Esophagus squamous epithelium (tissue), 5 donors: ENCODE measurements at places on chromosomes 2 and 18. TPM values are rescaled to one million over a fixed set of nuclear protein-coding genes. Genes with fewer than 3 reads are reported as not detected.

DNA sequence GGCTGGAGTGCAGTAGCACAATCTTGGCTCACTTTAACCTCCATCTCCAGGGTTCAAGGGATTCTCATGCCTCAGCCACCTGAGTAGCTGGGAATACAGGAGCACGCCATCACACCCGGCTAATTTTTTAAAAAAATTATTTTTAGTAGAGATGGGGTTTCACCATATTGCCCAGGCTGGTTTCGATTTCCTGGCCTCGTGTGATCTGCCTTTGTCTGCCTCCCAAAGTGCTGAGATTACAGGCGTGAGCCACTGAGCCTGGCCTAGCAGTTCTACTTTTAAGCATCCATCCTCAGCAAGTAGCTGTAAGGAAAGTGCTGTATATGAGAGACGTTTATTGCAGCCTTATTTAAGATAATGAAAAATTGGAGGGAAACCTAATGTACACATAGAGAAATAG is 79.7 kb downstream of the ZDBF2 start:
- DNase-seq = no peak

- no peak for DNase-seq
Observed at GRCh38 chr2:240348522-240348921, 86.9 kb upstream of the GPC1 start.

DNA sequence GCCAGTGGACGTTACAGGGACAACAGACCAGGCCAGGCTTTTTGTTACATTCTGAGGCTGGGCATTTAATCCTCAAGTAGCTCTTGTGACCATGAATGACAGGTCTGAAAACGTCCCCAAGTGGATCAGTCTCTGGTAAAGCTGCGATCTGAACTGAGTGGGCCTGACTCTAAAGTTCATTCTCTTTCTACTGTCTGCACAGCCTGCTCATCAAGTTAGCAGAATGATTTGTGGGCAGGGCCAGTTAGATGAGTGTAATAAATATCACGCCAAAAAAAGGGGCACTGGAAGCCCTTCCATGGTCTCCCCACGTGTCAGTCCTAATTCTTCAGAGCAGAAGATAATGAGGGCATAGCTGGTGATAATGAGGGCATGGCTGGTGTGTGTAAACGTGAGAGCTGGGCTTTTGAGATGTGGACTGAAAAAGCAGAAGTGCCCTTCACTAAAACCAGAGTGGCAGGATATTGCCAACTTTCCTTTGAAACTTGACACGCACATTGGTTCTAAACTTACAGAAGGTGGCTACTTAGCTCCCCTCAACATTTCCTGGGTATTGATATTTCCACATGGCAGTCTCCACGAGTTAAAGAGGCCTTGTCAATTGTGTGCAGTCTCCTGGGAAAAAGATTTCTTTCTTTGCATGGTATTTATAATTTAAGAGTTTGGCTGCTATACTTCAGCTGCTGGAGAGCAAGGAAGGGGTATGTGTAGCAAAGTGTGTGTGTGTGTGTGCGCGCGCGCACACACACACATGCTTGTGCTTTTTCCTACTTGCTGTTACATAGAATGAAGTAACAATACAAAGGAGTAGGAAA is 72.7 kb upstream of the LYPD6B start:
- no peak for DNase-seq

DNA sequence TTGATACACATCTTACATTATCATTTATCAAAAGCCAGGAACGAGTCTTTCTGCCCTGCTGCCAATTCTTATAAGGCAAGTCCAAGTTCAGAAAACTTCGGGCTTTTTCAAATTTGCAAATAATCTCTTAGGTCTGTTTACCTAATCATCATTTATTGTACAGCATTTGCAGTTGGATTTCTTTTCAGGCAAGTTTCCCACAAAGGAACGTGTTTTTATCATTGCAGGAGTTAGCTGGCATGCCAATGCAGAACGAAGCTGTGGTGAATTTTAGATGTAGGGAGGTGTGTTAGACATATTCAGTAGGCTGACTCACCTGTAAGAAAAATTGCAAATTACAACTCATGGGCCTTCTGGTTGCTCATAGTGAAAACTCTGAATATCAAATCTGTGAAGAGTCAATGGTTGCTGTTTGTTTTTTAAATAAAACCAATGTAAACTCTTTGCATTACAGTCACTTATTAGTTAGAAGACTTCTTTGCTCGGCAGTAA is 209.6 kb downstream of the SRBD1 start:
- DNase-seq = no peak

DNA sequence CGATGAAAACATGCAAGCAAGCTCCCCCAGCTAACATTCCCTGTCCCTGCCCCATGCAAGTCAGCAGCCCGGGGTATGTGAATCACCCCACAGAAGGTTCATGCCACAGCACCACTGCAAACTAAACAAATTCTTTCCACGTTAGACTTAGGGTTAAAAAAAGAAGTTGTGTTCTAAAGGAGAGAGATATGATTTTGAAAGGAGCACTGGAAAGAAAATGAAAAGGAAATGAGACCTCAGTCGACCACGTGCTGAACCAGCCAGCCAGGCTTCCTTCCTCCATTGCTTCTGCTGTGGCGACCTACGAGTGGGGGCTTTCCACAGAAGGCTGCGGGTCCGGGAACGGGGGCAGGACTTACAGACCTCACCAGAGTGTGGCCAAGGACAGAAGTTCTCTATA is 52.0 kb downstream of the ARL4C start:
- no peak for DNase-seq

DNA sequence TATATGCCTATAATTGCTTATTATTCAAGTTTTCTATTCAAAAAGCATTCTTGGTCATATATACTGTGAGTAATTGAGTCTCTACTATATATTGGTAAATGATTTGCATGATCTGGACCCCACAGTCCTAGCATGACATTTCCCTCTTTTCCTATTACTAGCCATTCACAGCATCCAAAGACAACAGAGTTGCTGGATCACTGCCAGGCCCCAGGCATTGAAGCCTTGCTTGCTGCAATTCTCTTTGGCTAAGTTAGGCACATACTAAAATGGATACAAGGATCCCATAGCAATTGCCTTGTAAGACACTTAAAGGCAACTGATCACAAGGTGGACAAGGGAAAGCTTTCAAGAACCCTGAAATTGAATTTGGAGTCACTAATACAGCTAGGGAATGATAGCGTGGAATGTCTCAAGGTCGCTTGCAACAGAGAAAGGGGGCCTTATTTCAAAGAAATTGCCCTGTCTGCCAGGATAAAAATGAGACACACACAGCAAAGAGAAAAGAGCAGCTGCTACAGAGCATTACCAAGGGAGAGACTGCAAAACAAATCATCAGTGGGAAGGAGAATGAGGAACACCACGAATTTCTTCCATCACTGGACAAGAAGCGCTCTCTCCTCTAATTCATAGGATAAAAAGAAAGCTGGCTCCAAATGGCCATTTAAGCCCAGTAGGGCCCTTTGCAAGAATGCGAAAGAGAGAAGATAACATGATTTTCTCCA is 77.1 kb upstream of the EPHA4 start:
- no peak for DNase-seq

DNA sequence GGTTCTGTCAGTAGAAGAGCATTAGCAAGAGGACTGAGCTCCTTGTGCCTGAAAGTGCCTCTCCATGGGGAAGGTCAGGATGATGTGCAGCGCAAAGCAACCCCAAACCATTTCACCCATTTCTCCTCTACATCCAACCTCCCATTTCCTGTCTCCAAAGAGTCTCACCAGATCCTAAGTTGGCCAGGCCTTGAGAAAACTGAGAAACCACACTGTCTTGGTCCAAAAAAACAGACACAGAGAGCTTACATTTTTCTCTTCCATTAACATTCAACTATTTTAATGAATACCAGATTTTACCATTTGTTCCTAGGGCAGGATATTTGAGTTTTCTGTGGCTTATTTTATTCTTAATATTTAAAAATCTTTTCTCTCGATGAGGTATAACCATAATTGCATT is 195.0 kb downstream of the EPHA4 start:
- DNase-seq = no peak

DNA sequence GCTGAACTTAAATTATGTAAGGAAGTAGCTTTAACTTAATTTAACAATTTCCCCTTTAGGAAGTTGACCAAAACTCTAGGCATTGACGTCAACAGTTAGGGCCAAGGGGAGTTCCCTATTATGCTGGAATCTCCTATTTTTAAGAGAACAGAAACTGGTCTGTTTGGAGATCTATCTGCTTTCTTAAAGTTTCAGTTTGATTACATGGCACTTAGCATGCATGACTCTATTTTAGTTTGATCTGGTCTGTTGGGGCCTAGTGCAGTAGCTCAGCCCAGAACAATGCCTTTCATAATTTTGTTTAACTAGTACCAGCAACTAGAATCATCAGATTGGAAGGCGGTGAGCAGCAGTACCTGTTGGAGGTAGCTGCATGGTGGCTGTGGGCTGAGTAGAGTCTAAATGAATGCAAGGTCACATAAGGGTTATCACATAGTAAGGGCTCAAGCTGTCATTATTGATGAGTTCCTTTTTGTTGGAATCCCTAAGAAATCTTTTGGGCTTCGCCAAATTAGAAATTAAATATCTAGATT is 60.5 kb upstream of the ZNG1B start:
- no peak for DNase-seq

DNA sequence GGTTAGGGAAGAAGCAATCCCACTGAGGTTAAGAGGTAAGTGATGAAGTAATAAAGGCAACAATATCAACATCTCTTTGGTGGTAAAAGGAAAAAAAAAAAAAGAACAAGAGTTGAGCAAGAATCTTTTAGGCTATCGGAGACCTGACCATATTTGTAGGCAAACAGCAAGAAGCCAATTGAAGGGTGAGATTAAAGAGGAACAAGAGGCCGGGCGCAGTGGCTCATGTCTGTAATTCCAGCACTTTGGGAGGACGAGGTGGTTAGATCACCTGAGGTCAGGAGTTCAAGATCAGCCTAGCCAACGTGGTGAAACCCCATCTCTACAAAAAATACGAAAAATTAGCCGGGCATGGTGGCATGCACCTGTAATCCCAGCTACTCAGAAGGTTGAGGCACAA is 11.3 kb downstream of the VPS54 start:
- no peak for DNase-seq

DNA sequence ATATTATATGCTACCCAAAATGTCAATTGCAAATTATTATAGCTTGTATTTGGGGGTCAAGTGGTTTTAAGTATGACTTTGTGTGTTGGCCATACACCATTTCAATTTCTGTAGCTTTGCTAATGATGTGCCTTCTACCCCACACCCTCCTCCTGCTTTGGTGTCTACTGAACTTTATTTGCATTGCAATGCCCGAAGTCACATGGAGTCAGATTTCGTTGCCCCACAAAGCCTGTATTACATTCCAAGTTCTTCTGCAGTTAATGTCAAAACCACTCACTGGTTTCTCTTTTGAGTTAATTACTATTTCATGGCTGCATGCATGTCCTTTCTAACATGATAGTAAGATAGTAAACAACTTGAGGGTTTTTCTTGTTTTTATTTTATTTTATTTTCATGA is 528.9 kb downstream of the RIT2 start:
- no peak for DNase-seq

GRCh38 chr18:66553824-66554223 is 50.1 kb downstream of the CDH19 start:
- DNase-seq = no peak

DNA sequence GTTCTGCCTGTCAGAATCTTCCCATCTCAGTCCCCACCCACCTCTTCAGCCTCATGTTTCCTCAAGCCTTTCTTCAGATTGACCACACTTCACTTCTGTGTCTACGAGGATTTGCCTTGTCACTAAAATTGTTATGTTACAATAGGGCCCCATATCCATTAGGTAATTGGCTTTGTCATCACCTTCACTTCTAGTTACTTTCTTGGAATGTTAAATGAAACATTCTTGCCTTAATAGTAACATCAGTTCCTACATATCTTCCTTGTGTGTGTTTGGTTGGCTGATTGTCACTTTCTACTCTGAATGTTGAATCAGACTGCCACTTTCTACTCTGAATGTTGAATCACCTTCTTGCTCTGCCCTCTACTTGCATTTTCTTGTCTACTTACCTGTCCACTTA is 599.9 kb upstream of the NXPH2 start:
- no peak for DNase-seq

The POTEI gene
- total RNA-seq = not detected

The CYS1 gene
- 2.5 TPM for total RNA-seq

The CNRIP1 gene
- 21.4 TPM for total RNA-seq

The PLEKHH2 gene
- total RNA-seq = 2.3 TPM

The MOGAT1 gene
- not detected for total RNA-seq

The IWS1 gene
- 22.0 TPM for total RNA-seq

The INHA gene
- total RNA-seq = not detected

The ACMSD gene
- total RNA-seq = not detected

The B4GALT6 gene
- total RNA-seq = 3.6 TPM

The CNDP1 gene
- not detected for total RNA-seq

The CASP8 gene
- 21.6 TPM for total RNA-seq

The PELI1 gene
- 35.2 TPM for total RNA-seq

The ASB3 gene
- 7.0 TPM for total RNA-seq

The CRYGD gene
- not detected for total RNA-seq
